Activated effector memory CD4-positive, alpha-beta T cell treated with Interleukin-2 at 50 U/mL for 16 hours (primary cell): ENCODE measurements at places on chromosomes 7 and 10.

DNA sequence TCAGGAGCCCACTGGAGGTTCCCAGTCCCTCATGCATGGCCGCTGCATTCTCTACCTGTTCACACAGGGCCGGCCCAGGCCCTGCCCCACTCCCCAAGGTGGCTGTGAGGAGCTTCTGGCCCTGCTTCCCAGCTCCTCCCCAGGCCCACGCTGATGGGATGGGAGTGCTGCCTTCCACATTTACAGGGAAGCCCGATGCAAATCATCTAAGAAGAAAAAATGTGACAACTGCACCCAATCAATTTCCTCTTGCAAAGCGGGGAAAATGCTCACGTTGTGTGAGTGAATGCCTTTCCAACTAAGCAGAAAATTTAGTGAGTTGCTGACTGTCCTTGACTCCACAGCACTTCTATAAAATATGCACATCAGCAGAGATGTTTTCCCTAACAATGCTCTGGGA, 485.8 kb upstream of the MGMT start:
- DNase-seq: no peak

DNA sequence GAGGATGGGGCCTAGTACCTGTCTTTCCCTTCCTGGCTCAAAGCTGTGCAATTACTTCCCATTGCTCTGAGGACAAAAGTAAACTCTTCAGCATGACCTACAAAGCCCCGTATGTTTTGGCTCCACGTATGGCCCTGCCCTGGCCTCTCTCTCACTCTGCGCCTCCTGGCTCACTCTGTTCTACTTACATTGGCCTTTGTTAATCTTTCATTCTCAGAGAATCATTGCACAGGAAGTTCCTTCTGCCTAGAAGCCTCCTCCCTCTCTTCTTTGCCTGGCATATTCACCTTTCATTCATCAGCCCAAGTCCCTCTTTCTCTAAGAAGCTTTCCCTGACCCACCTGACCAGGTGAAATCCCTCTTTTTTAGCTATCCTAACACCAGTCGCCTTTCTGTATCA, 23.9 kb downstream of the LIPM start:
- DNase-seq: no peak

DNA sequence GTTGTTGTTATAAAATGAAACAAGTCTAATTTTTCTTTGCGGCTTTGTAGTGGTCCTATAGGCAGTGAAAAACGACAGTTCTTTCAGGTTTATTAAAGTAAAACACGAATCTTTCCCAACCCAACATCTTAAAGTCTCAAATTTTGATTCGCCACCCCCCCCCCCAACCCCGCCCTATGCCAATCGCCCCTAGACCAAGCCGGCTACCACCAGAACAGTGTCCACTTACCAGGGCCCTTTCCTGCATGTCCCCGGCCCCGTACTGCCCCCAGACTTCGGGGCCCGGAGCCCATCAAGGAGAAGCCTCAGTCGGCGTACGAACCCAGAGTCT, 335 bp upstream of the CHCHD1 start:
- no peak for DNase-seq

- DNase-seq: no peak
Observed at GRCh38 chr10:117757086-117757720, 214.7 kb downstream of the EMX2 start.

- DNase-seq: no peak
Observed at GRCh38 chr10:57053530-57053929, 692.5 kb upstream of the ZWINT start.

DNA sequence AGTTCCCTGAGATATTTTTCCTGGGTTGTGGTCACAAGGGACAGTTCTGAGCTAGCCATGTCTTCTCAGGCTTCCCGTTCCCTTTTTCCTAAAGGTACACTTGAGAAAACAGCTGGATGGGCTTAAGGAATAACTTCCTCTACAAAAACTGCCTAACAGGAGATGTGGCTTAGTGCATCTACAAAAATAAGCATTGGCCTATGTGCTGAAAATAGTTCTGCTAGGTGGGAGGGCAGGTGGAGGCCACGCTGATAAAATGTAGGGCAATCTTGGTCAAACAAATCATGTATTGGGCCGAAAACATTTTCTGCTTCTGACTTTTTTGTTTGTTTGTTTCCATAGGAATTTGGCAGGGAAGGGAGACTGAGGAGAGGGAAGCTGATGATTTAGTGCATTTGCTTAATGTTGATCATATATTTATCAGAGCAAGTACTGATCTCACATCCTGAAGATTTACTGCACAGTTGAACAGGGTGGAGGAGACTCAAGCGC, 409.4 kb upstream of the FZD8 start:
- DNase-seq: no peak

DNA sequence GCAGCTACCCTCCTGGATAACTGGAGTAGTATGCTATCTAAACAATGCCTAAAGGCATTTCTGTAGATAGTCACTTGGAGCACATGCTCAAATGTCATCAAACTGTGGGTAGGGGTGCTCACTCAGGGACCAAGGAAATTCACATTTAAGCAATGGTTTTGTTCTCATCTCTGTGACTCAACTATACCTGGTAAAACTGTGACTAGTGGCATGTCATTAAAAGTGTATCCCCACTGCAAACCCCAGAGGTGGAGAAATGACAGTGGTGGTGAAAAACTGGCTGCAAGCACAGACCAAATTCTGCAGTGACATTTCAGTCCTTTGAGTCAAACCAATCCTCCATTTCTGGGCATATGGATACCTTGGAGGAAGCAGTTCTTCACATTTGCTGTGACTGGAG, 134.2 kb upstream of the EFCAB10 start:
- no peak for DNase-seq

- DNase-seq: no peak
Observed at GRCh38 chr10:79183468-79183865, 114.7 kb downstream of the ZMIZ1 start.

DNA sequence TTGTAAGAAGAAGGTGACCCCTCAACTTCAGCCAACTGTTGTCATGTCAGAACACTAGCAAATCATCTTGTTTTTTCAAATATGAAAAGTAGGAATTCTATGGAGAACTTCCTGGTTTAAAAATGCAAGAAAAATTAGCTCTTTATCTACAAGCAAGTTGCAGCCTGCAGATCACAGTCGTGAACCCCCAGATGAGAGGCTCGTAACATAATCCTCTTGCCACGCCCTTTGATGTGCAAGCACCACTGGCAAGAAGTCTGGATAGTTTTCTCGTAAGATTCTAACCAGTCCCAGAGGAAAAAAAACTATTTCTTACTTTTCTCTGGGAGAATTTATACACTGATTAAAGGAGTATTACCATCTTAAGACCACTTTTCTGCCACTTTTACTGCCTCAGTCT, 132.3 kb downstream of the DPY19L1 start:
- no peak for DNase-seq

DNA sequence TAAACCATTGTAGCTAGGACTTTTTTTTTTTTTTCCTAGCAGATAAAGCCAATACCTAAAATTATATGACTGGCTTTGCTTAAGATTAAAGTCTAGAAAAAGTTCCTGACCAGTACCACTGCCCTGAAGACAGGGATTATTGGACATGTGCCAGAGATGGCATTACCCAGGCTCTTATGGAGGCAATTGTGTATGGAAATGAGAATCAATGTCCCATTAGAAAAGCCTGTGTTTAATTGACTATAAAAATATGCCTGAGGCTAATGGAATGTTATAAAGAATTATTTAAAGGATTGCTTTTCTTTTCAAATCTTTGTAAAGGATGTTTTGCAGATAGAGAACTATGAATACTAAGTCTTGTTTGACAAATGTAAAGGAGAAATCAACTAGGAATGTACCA, 196.7 kb downstream of the ANK3 start:
- DNase-seq: no peak

GRCh38 chr10:110619514-110620397, 24.4 kb upstream of the RBM20 start:
- no peak for DNase-seq

GRCh38 chr10:2981361-2981801, 86.0 kb upstream of the PFKP start:
- no peak for DNase-seq

DNA sequence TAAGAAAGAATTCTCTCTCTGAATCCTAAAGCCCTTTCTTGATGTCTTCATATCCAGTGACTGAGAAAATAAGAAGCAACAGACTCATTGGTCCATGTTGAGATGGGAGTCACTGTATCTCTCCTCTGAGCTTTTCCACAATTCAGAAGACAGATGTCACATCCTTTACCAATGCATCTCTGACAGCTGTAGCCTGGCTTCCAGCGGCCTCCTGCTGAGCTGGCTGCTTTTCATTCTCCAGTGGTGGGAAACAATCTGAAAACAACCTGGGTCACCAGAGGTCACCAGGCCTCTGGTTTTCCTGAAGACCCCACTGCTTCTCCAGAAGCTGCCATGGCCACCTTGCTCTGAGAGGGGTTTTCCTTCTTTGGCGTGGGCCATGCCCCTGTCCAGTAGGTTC, 18.3 kb upstream of the RPA3 start:
- DNase-seq: no peak

DNA sequence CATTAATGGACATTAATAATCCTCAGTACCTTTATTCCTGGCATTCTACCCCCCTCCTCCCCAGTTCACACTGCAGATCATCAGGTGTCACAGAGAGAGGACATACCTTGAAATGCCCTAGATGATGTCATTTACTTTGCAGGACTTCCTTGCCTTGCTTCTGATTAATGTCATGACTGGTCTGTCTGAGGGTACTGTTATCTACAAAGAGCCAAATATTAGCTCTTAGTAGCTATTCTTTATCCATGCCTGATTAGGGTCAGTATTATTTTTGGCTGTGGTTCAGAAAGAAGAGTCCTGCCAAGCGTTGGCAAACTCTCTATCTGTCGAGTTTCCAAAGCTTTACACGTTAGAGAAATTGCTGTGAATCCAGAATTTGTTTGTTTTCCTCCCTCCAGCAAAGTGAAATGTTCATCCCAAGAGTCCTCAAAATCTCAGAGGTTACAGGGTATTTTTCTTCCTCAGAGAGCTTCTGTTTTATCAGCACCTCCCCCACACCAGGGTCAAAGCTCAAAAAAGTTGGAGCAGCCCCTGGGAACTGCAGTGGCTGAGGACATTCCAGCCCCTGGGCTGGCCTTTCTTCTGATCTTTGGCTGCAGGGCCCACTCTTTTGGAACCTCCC, 12.6 kb downstream of the SCD start:
- no peak for DNase-seq

DNA sequence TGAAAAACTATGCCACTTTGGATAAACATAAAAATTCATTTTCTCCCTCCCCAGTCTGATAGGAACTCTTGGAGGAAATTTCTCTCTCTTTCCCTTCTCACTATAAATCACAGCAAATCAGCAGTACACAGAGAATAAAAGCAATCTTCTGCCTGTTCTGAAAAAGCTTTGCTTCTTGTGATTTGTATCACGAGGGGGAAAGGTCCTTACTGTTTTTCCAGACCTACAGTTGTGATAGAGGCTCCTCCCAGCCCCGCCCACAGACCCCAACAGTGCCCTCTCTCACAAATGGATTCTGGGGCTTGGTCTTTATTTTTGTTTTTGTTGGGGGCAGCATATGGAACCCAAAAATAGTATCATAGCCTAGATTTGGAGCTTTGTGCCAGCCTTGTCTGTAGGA, 12.2 kb downstream of the FOXK1 start:
- no peak for DNase-seq

DNA sequence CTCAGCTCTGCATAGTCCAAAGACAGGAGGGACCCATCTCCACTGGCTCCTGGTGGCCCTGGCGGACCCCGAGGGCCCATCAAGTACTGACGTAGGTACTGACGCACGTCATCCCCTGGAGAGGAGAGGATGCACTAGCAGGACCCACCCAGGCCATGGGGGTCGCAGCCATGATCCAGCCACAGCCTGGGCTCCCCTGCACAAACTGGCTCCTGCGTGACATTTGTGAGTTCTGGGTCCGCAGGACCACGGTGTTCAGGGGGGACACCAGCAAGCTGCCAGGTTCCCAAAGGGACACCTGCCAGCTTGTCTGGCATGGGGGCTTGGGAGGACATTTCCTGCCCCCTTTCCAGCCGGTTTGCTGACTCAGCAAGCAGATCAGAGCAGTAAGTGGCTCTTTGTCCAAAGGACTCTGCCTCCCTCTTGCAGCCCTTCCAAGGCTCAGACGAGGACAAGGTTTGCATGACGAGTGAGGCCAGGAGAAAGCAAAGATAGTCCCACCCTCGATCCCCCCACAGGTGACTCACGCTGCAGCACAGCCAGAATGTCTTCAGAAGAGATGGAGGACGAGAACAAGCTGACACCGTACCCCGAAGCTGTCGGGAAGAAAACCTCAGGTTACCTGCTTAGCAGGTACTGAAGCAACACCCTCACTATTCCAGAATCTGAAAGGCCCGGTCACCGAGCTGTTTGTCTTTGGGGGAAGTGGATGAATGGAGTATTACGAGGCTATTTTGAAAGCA, 49.0 kb downstream of the COL17A1 start:
- no peak for DNase-seq

GRCh38 chr7:12389089-12389700, 14.5 kb downstream of the VWDE start:
- DNase-seq: no peak

- DNase-seq: no peak
Observed at GRCh38 chr10:59734014-59734462, 19.2 kb downstream of the MRLN start.

DNA sequence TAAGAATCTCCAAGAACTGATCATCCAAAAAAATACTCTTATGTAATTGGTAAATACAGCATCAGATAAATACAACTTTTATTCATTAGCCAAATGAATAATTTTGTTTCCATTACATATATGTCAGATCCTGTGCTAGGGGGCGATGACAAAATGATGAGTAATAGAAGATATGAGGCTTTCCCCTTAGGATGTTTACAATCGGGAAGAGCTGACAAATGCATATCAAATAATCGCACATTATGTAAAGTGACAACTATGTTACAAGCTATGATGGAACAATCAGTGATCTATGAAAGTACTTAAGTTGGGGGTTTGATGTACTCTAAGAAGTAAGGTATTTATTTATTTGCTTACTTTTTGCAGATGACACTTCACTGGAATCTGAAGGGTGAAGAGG, 465.6 kb upstream of the VSTM2A start:
- DNase-seq: no peak

- no peak for DNase-seq
Observed at GRCh38 chr10:5500910-5501309, 1.5 kb upstream of the CALML5 start.

DNA sequence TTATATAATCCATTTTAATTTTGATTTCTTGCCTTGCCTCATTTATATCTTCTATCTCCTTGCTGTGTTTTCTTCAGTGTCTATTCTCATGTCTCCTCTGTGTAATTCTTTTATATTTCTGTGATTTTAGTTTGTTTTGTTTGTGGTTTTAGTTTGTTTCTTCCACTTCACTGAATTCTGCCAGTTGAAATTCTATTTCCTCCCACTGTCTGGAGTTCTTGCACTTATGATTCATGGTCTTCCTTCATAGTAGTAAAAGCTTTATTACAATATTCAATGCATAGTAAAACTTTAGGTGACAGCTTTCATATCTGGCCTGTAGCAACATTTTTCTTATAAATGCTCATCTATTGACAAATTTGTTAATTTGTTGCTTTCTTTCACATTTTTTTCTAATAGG, 113.3 kb downstream of the MAGI2 start:
- no peak for DNase-seq

GRCh38 chr7:130273081-130273932, 6.6 kb downstream of the CPA2 start:
- no peak for DNase-seq
